ENCODE measurements at places on chromosomes 11 and 22.

GRCh38 chr22:50014655-50015401 is 2.3 kb upstream of the IL17REL start:
- peak; percentile 42 for DNase-seq

GRCh38 chr11:37504060-37504611 is 906.1 kb upstream of the RAG2 start:
- DNase-seq, result peak; percentile 82

DNA sequence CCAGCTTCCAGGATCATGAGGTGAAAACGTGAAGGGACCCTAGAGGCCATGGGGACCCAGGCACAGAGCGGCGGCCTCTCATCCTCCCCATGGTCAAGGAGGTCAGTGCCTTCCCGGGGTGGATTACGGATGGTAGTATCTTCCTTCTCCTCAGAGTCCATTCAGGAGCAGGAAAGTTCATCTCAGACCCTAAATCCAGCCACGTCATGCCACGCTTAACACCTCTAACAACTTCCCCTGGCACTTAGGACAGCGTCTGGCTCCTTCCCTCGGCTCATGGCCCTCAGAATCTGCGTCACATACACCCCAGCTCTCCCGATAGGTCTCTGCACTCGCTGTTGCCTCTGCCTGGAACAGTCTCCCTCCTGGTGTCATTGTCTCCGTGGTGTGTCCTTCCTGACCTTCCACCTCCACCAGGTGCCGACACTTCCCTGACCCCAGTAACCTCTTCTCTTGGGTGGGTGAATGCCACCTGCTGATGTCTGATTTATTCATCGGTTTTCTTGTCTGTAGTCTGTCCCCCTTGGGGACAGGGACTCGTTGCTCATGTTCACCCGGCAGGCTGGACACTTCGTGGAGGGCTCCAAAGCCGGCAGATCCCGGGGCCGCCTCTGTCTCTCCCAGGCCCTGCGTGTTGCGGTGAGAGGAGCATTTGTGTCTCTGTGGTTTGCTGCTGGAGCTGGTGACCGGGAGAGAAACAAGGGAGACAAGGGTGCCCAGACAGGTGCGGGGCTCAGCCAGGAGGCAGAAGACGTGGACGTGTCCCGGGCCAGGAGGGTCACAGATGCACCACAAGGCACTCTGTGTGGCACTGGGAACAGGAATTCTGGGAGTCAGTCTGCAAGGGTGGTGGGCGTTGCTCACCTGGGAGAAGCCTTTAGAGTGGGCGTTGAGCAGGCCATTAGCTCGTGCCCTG is 1.4 kb downstream of the MYEOV start:
- DNase-seq, result no peak

DNA sequence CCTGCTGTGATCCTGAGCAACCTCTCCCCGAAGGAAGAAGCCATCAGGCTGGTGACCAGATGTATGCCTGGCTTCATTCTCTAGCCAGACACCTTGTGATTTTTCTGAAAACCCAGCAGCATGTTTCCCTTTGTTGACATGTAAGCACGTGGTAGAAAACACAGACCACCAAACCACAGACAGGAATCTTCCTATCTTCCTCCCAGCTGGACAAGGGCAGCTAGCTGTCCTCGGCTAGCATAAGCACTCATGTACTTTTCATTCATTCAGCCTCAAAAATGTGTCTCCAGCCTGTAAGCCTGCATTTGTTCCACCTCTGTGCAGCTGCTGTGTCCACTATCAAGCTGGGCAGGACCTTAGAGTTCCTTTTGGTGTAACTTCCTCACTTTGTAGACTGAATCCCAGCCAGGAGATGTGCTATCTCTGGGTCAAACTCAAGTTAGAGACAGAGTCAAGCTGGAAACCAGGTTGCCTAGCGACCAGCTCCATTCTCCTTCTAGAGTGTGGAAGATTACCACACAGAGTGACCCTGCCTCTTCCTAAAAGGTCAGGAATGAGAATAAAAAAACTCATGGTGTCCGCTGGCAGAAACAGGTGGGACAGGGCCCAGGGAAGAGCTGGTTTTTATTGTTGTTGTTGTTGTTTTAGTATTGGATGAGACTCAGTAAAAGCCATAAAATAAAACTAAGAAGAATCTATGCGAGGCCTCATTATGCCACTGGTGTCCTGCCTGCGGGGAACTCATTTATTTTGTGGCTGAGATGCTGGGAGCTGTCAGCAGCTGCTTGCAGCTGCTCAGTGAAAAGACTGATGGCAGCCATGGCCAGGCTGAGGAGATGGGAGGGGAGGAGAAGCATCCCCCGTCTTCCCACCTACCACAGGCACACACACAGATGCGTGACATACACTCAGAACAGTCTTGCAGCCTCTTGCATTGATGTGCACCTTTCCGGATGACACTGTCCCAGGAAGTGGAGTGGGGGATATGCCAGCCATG is 7.4 kb upstream of the CLMP start:
- DNase-seq, result no peak

DNA sequence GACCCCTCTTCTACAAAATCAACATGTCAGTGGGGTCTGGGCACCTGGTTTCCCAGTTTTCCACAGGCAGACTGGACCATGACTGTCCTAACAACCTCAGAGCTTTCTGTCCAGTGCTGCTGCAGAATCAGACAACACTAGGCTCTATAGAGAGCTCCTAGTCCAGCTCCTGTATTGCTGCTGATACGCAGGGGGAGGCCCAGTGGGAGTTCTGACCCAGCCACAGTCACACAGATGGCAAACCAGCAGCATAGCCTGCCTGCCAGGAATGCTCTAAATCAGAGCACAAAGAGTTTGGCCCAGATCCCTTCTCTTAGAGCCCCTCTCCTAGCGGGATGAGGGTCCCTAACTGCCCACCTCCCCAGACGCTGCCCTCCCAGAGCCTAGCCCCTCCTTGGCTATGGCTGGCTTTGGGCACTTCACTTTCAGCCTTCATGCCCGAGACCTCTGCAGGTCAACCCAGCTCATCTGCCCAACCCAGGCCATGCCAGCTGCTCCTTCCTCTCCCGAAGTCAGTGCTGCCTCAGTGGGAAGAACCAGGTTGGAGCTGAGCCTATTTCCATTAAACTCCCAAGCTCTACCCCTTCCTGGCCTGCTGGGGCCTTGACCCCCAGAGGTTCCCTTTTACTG is 15.8 kb upstream of the SLCO2B1 start:
- DNase-seq, result no peak

GRCh38 chr22:28937206-28938025 is 54.0 kb downstream of the ZNRF3 start:
- DNase-seq, result no peak

- DNase-seq, result no peak
Measured at GRCh38 chr11:80061056-80061455, 620.2 kb upstream of the TENM4 start.

DNA sequence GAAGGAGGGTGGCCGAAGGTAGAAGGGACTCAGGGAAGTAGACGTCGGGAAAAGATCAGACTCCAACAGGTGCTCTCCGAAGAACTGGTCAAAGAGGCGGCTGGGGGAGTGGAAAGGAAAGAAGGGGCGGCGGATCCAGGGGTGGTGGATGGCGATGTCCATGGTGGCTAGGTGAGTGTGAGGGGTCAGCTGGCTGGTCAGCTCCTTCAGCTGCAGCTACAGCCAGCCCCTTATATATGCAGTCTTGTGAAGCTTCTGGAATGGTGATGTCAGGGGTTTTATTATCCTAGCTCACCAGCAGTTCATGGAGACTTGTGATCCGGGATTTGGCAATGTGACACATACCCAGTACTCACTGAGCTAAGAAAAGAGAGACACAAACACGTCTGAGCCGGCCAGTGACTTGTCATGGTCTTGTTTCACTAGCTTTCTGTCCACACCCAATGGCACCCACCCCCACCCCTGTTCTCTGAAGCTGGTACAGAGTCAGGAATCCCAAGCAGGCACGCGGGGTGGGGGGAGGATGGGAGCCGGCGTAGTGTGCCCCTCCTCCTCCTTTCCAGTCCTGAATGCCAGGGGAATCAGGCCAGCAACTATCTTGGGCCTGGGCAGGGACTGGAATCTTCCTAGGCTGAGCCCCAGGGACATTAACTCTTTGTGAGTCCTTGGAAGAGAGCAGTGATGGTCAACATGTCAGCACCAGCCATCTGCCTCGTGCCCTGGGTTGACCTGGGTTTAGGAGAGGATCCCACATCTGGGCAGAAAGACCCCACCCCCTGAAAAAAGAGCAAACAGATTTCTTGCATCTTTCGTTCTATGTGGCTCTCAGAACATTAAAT is at the start of gene CRYAB:
TSS of gene CRYAB (minus strand) at position 208 of the 839 bp plus-strand sequence. CDS start at position 162, 46 bp downstream.
- peak; percentile 90 for DNase-seq

GRCh38 chr11:32960553-32961164 is 55.0 kb upstream of the DEPDC7 start:
- peak; percentile 86 for DNase-seq

- DNase-seq, result no peak
Measured at GRCh38 chr11:93291110-93291509, 39.4 kb upstream of the DEUP1 start.

GRCh38 chr11:60699936-60700335 is 524 bp downstream of the MS4A8 start:
- DNase-seq, result no peak

DNA sequence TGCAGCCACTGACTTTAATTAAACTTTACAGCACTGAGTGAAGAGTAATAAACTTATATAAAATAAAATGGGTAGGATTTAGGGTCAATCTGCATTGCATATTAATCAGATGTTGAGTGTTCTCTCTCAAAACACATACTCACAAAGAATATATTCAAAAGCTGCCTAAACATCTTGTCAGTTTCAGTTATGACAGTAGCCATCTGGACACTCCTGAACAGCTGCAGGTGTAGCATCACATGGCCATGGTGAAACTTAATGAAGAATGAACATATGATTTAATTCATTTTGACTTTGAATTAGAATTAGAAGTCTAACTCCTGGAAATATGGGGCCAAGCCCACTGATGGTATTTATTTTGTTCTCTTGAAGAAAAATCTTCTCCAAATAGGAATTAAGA is 684.3 kb upstream of the RAG2 start:
- DNase-seq, result no peak

- DNase-seq, result no peak
Measured at GRCh38 chr11:97367406-97368083, 977.7 kb downstream of the JRKL start.

- DNase-seq, result no peak
Measured at GRCh38 chr11:7858006-7858405, 61.3 kb upstream of the OR5P2 start.

DNA sequence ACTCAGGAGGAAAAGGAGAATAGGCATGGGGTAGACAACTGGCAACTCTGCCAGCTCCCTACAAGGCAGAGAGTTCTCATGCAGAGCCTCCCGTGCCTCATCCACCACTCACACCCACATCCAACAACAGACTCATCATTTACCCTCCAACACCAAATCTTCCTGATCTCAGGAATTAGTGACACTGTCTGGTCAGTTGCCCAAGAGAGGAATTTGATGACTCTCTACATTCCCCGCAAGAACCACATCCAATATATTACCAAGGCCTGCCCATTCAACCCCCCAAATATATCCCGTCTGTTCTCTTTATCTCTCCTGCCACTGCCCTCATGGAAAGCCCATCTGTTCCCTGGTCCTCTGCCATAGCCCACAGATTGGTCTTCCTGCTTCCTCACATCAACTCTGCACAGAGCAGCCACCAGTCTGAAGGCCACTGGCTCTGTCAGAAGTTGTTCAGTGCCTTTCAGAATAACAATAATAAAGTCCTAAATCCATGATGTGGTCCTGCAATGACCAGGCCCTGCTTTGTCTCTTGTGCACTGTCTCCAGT is 57.5 kb upstream of the CD82 start:
- DNase-seq, result no peak

DNA sequence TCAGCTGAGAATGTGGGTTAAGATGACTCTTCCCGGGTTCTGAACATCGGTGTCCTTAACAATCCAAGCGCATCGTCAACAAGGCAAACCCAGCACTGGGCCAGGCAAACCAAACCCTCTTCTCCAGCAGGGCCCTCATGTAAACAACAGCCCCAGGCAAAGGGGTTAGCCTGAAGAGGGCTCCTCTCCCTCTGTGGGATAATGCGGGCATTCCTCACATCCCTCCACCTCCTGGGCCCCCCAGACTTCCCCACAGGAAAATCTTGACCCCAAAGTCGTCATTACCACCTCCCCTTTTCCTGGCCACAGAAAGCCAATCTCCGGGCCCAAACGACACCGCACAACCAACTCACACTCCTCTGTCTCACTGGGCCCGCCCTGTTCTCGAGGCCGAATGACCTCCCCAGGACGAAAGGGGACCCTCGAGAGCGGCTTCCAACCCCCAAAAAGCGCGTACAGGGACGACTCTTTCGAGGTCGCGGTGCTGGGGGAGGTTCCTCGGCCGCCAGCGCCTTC is 566 bp downstream of the DDB1 start:
- DNase-seq, result peak; percentile 72

- no peak for DNase-seq
Measured at GRCh38 chr11:93526641-93527583, 16.3 kb downstream of the SMCO4 start.

- no peak for DNase-seq
Measured at GRCh38 chr22:42202048-42202447, 68.4 kb downstream of the TCF20 start.

GRCh38 chr11:112523477-112523876 is 262.8 kb upstream of the PLET1 start:
- DNase-seq, result peak; percentile 8

GRCh38 chr11:794766-795633 is 3.1 kb downstream of the SLC25A22 start:
- DNase-seq, result no peak

Data from adipocyte (in vitro differentiated cells).